EL (cell line): ENCODE measurements at places on chromosomes 16 and 17.

GRCh38 chr16:81678326-81679095 is 100.6 kb upstream of the PLCG2 start:
- DNase-seq: no peak

- peak; percentile 78 for DNase-seq
Measured at GRCh38 chr16:3187798-3188674, at the start of gene OR1F1. OR1F1 (plus strand) TSS chr16:3188204.

DNA sequence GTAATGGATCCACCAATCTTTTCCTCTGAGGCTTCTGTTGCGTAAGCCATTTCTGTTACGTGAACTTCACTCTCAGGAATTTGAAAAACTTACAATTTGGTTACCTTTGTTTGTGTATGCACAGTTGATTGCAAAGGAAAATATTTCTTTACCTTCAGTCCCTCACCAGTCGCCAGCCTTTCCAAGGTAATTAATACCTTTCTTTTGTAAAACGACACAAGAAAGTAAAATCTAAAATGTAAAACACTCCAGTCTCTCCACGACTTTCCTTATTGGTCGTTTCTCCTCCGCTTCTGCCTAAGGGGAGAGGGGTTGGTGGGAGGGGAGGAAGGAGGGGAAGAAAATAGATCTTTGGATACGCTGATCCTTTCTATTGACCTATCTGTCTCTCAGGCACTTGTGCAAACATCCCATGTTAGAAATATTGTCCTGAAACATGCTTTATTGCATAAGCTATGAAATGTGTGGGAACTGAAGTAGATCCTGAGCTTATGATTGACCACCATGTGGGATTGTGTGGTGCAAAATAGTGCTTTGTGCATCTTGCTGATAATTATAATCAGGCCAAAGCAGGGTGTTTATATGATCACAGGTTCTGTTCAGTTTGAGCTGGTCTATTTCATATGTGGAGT is 32.4 kb upstream of the EFCAB13 start:
- no peak for DNase-seq

- DNase-seq: no peak
Measured at GRCh38 chr17:77736199-77736585, 222.3 kb upstream of the TNRC6C start.

GRCh38 chr16:61891460-61891859 is 144.8 kb downstream of the CDH8 start:
- DNase-seq: no peak

- DNase-seq: no peak
Measured at GRCh38 chr16:82016964-82017363, 5.7 kb upstream of the SDR42E1 start.

- DNase-seq: no peak
Measured at GRCh38 chr17:45398800-45399199, 33.9 kb downstream of the ARHGAP27 start.

GRCh38 chr16:88405216-88406060 is 22.7 kb downstream of the ZNF469 start:
- no peak for DNase-seq

DNA sequence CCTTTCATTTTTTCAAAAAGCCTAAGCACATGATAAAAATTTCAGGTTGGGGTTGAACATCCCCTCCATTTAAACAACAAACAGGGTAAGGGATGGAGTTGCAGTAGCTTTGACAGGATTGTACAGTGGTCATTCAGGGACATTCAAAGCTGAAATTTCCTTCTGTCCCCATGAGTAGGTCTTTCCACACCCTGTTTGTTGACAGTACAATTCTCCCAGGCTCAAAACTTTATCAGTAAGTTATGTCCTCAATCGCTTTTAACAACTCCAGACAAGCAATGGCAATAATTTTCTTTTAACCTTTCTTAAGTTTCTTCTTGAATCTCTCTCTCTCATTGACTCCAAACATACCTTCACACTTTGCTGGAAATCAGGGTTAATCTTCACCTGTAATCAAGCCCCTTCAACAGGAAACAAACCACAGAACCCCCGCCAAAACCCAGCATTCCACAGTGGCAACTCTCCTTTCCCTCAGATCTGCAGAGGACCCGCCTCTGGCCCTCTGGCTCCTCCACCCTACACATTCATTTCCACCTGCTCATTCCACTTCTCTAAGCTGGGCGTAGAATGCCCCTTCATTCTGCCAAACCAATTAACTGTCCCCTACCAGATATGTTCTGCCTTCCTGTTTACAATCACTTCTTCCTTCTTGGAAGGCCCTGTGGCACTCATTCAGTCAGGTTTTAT is 20.7 kb downstream of the TXNDC11 start:
- no peak for DNase-seq

DNA sequence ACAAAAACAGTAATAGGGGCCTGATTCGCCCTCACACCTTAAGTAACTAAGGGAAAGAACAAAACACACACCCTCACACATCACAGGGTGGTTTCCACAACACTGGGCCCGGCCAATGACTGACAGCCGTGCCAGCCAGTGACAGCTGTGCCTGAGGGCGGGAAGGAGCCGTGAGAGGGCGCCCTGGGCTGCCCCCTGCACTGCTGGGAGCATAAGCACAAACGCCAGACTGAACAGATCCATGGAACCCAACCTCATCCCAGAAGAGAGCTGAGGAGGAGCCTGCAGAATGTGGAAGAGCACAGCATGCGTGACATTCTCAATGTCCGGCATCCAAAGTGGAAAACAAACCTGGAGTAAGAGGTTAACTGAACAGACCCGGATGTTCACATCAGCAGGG is 16.0 kb downstream of the CSNK1D start:
- DNase-seq: no peak

DNA sequence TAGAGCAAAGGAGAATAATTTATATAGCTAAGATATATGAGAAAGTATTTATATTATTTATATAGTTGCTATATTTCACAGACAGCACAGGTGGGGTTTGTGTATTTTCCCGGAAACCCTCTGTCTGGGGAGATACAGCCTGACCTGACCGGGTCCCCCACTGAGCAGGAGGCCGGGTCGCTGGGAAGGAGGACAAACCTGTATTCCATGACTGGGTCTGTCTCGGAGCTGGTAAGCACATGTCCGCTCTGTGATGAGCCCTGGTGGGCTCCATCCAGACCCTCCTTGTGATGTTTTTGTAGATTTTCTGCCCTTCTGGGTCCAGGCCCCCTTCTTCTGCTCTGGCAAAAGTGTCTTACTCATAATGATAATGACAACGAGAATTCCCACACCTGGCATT is 27.7 kb downstream of the WNT9B start:
- DNase-seq: no peak

DNA sequence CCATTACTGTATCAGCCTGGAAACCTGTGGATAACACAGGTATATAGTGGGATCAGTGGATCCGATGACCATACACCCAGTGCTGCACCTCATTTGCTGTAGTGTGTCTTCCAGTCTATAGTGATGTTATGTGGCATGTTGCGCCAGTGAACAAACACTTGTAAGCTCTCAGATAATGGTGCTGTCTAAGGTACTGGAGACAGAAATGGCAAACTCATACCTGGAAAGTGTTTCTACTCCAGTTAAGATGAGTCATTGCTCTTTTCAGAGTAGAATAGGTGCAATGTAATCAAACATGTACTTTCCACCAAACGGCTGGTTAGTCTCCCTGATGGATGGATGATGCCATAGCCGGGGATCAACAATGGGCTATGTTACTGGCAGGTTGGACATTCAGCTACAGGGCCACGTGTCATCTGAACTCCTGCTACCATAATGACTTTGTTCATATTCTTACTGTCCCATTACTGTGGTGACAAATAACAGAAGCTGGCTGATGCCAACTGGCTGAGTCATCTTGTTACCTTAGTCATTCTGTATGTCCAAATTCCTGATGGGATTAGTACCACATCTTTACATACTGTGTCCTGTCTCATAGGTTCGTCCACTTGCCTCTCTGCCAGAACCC is 6.3 kb downstream of the CCL11 start:
- DNase-seq: peak; percentile 36

GRCh38 chr17:57926723-57927047 is 28.5 kb downstream of the CUEDC1 start:
- DNase-seq: no peak

DNA sequence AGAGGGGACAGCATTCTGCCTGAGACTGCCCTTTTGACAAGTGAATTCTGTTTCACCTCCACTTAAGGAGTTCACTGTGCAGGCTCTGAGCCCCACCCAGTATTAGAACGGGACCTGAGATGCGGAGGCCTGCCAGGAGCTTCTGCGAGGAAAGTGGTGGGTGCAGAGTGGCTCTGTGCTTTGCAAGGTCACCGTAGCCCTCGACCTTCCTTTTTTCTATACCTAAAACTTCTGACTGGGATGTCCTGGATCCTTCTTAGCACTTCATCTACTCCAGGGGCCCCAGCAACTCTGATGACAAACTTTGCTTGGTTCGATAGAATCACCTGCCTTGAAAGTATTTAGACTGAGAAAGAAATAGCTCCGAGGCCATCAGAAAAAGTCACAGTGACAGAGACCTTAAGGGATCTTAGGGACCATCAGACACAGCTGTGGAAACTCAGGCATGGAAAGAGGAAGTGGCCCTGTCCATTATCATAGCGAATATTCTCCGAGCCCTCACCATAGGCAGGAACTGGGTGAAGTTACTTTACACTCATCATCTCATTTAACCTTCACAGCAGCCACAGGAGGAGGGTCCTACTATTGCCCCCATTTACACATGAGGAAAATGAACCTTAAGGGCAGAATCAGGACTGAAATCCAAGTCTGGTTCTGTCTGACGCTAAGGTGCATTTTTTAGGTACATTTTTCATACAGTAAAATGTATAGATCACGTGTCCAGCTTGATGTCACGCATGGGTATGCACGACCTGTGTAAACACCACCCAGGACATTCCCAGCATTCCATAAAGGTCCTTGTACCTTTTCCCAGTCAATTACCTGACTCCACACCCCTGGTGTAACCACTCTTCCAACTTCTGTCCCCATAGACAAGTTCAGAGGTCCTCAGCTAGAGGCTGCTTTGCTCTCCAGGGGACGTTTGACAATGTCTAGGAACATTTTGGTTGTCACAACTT is 676 bp upstream of the KRT13 start:
- no peak for DNase-seq

GRCh38 chr17:78890498-78890897 is 12.5 kb downstream of the CEP295NL start:
- no peak for DNase-seq

GRCh38 chr16:89523680-89524344 is 15.6 kb downstream of the SPG7 start:
- DNase-seq: no peak

GRCh38 chr17:1785930-1786329 is 24.1 kb downstream of the SERPINF1 start:
- DNase-seq: no peak

GRCh38 chr17:30921544-30922196 is at the start of gene ADAP2:
ADAP2 (plus strand) TSS chr17:30921945; CDS start chr17:30922015, 70 bp downstream.
- no peak for DNase-seq

DNA sequence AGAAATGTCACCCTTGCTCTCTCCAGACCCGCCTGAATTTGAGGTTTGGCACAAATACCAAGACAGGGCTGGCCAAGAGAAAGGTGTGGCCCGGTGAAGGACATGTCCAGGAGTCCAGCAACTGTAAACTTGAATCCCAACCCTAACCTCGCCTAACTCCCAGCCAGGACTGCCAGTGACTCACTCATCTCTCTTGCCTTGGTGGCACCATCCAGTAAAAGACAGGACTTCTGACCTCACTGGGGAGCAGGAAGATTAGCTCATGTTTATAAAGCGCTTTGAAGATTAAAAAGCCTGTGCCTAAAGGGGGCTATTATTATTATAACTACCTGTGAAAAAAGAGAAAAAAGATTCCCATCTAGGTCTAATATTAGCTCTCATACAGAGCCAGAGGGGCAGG is 335.3 kb downstream of the SOX9 start:
- peak; percentile 71 for DNase-seq

- no peak for DNase-seq
Measured at GRCh38 chr16:15477802-15478201, 43.4 kb downstream of the BMERB1 start.

DNA sequence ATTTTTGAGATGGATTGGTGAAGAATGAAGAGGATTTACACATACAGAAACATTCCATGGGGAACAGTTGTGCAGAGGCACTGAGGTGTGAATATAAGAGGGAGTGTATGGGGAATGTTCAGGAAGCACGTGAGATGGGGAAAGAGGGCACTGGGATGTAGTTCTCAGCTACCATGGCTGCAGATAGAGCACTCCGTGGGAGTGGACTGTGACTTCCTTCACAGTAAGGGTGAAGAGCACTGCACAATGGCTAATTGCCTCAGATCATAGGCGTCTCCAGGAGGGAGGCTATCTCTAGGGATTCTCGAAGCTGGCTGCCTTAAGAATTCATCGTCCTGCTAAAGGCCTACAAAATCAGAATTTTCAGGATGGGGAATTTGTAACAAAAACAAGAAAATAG is 7.0 kb downstream of the YPEL2 start:
- DNase-seq: no peak
